ENCODE measurements at places on chromosomes 11 and 22.

DNA sequence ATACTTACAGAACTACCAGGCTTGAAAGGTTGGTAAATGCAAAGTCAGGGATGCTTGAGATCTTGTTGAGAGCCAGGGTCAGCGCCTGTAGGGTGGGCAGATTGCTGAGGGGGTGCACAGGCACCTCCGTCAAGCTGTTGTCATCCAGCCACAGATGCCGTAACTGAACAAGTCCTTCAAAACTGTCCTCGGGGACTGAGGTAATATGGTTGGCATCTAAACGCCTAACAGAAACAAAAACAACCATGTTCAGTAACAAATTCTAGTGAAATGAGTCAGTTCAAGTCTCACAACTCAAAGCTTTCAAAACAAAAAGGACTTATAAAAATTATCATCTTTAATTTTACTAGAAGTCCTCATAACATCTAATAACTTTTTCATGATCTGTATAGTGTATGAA lies 22.2 kb upstream of the CCDC34 start:
- no peak for DNase-seq

DNA sequence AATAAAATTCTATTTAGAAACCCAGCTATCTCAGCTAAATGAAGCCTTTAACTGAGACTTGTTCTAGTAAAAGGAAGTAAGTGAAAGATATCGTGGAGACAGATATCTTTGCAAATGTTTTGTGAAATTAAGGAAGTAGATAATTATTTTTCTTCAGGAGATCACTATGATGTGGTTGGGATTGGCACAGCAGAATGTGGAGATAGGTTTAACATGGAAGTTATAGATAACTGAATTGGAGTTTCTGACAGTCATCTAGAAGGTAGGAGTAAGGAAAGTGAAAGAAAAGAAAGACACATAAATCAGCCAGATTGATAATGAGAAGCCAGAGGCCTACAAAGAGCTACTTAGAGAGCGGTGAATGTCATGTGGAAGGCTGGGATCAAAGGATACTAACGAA lies 4.7 kb upstream of the CASP5 start:
- no peak for DNase-seq

DNA sequence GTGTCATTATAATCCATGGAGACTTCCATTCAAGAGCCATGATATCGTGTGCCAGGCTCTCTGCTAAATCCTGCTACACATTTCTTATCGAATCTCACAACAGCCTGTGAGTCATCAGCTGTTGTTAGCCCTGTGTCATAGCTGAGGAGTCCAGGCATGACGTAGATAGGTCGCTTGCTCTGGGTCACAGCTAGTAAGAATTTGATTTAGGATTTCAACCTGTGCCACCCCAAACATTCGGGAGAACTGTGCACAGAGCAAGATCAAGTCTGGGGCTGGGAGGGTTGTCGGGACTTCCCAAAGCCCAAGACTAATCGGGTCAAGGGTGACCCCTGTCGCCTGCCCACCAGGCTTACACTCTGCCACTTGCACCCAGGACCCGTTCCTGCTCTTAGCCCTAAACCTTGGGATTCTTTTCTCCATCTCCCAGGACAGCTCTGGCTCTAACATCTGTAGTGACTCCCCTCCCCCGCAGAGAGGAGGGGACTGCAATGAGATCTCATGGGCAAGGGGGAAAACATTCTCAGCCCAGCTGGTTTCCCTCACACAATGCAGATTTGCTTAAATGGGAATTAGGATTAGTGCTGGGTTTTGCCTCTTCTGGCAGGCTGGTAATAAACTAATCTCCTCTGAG lies 34.3 kb downstream of the TSPAN18 start:
- no peak for DNase-seq

DNA sequence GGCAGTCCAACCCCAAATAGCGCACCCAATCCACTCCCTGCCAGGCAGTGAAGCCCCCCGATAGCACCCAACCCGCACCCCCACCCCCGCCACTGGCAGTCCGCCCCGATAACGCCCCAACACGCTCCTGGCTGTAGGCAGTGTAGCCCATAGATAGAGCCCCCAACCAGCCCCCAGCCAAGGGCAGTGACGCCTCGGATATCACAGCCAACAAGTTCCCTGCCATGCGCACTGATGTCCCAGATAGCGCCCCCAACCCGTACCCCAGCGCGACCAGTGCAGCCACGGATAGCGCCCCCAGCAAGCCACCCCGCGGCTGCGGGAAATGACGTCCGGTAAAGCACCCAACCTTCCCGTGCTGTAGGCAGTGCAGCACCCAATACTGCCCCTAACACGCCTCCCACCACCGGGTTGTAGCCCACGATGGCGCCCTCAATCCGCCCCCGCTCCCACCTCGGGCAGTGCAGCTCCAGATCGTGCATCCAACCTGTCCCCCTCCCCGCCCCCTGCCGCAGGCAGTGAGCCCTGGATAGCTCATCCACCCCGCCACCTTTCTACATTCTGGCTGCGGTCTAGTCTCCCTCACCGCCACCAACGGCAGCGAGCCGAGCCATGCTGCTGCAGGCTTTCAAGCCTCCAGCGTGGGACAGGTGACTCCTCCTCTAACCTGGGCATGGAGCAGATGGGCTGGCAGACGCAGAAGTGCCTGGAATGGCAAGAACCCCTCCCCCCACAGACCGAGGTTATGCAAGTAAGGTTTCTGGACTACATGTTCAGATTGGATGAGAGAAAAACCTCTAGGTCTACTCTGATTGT lies 625 bp downstream of the RFPL2 start:
- DNase-seq, result peak; percentile 8

DNA sequence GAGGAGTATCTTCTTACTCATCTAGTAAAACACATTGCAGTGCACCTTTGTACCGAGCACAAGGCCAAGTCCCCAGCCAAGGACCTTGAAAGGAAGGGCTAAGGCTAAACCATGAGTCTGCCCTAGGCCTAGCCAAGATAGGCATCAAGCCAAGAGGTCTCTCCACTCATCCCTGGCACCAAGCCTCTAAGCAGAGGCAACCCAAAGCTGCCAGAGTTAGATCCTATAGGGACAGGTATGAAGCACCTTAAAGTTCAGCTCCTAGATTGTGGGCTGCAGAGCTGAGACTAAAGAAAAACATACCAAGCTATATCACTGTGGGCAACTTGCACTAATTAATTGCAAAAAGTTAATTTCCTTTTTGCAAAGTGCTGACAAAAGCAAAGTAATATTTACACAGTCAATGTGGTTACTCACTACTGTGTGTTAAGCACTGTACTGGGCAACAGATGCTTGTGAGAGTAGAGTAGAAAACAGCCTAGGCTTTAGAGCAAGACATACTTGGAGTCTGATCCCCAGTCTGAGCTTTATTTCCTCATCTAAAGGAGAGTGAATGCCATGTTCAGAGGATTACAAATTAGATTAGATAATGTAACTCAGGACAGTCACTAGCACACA lies 7.2 kb downstream of the COA4 start:
- DNase-seq, result no peak

GRCh38 chr11:128772814-128773213 lies 78.9 kb downstream of the FLI1 start:
- peak; percentile 4 for DNase-seq

DNA sequence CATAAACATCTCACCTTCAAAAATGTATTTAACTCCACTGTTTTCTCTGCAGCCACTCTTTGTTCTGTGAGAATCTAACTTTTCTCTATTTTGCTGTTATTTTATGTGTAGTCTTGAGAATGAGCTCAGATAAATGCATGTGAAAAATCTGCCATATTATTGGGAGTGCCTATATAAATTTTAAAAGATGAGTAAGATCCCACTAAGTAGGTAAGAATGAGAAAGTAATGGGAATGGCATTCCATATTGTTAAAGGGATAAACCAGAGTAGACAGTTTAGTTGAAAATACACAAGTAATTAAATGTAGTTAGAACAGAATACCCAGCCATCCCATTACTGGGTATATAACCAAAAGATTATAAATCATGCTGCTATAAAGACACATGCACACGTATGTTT lies 817.2 kb downstream of the FAM181B start:
- no peak for DNase-seq

GRCh38 chr11:45031912-45032519 lies 81.3 kb upstream of the TP53I11 start:
- DNase-seq, result no peak

Measured in head of caudate nucleus (tissue), 42 donors.